ENCODE measurements at places on chromosomes 3 and 15. TPM values are rescaled to one million over a fixed set of nuclear protein-coding genes. Genes with fewer than 3 reads are reported as not detected.

- ATAC-seq, result no peak
These were observed 94.1 kb upstream of the PRICKLE2 start for GRCh38 chr3:64319391-64319790.

DNA sequence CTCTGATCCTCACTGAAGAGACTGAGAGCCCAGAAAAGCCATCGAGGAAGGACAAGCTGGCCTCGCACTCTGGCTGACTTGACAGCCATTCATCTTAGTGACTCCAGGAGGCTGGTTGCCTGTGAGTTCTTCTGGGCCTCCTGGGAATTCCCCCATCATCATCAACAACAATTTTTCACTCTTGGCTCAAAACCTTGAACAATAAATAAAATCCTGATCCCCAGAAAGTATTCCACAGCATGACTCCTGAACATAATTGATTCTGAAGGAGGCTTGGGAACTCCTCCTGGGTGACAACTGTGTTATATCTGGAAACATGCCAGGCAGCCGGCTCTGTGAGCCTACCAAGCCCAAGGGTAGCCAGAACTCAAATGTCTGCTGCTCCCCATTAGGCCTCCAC lies 188.6 kb downstream of the SHQ1 start:
- ATAC-seq, result no peak

- no peak for ATAC-seq
These were observed 94.1 kb downstream of the ITPR1 start for GRCh38 chr3:4587061-4587837.

The FBXO22 gene
- 25.5 TPM for total RNA-seq

The ALS2CL gene
- total RNA-seq, result 9.5 TPM

The CASR gene
- not detected for total RNA-seq

Data from gastroesophageal sphincter (tissue), 4 donors.